Fibroblast of skin of scalp (primary cell): ENCODE measurements at places on chromosomes 1 and 21.
A peak's percentile ranks its signal among the peaks of the same experiment; 100 is the strongest.

- no peak for DNase-seq
Observed at GRCh38 chr1:97053268-97053667, 331.7 kb downstream of the PTBP2 start.

DNA sequence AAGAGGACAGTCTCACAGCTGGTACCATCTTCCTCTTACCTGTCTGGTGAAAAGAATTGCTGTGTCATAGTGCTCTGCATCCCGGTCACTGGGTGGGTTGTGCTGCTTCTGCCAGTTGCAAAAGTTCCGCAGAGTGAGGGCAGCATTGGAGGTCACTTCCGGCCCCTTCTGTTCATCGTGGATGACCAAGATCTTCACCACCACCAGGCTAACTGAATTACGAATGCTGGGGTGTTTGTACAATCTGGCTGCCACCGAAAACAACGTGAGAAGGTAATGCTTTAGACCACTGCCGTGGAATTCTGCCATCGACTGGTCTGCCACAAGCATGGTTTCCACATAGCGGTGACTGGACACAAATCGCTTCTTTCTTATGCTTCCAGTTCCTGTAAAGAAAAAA, 2.9 kb downstream of the ADAMTS1 start:
- DNase-seq = peak; percentile 47

DNA sequence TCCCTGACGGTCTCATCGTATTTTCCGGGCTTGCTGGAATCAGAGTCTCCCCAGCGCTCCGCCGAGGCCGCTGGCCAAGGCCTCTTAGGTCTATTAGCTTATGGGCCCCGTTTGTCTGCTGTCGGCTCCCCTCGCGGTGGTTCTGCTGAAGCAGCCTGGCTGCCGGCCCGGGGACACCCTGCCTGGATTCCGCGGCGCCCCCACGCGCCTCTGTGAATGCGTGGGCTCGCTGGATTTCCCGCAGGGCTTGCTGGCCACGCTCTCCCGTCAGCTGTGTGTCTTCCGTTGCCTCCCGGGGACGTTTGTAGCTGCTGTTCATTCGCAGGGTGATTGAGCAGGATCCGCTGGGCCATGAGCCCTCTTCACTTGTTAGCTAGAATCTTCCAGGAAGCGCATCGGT, 8.4 kb downstream of the LRRC3 start:
- no peak for DNase-seq

DNA sequence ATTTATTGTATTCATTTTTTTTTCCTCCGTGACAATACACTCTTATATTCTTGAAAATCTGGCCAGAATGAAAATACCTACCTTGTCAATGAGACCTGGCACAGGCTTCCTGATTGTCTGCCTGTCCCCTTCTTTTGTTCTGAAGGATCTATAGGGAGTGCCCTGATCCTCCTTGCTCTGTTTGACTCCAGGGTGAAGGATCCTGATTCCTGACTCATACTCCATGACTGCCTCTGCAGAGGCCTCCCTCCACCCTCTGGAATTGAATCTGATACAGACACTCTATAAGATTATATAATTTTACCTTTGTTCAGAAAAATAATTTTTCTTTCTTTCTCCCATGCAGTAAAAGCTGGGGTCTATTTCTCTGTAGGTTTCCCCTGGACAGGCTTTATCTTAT, 116.2 kb downstream of the HMCN1 start:
- peak; percentile 70 for DNase-seq

- DNase-seq = no peak
Observed at GRCh38 chr1:15177710-15178166, 24.2 kb downstream of the TMEM51 start.

GRCh38 chr1:91537281-91537986, 36.8 kb downstream of the CDC7 start:
- peak; percentile 84 for DNase-seq

DNA sequence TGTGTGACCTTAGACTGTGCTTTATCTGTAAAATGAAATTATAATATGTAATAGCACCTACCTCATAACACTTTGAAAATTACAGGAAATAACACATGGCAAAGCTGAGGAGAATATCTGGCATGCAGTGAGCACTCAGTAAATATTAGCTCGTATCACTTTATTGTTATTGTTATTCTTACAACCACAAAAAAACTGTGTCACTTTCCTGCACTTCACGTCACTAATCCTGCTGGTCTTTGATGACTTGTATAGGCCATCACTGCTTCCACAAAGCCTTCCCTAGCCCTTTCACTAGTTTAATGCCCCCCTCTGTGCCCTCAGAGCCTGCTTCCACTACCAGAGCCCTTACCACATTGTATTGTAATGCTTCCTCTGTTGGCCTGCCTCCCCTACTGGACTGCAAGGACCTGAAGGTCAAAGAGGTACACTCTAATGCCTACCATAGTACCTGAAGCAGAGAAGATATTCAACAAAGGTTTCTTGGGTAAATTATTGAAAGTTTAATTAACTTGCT, 231.6 kb downstream of the NFIA start:
- DNase-seq = no peak

- DNase-seq = no peak
Observed at GRCh38 chr21:29640080-29640508, 299.7 kb downstream of the GRIK1 start.

- DNase-seq = peak; percentile 68
Observed at GRCh38 chr1:119587341-119587740, 60.7 kb downstream of the ZNF697 start.

DNA sequence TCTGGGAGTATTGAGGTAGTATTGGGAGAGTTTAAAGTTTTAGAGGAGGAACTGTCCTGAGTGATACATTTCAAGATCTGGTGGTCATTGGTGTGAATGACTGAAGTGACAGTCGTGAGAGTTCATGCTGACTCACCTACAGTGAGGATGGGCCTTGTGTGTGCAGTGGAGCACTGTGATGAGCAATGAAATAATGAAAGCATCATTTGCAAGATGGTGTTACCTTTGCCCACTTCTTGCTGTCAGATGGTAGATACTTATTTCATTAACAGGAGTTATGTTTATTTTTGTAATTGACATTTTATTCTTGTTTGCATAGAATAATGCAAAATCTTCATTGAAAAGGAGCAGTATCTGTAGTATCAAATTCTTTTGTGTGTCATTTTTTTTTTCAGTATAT, 29.0 kb downstream of the POU2F1 start:
- DNase-seq = no peak

DNA sequence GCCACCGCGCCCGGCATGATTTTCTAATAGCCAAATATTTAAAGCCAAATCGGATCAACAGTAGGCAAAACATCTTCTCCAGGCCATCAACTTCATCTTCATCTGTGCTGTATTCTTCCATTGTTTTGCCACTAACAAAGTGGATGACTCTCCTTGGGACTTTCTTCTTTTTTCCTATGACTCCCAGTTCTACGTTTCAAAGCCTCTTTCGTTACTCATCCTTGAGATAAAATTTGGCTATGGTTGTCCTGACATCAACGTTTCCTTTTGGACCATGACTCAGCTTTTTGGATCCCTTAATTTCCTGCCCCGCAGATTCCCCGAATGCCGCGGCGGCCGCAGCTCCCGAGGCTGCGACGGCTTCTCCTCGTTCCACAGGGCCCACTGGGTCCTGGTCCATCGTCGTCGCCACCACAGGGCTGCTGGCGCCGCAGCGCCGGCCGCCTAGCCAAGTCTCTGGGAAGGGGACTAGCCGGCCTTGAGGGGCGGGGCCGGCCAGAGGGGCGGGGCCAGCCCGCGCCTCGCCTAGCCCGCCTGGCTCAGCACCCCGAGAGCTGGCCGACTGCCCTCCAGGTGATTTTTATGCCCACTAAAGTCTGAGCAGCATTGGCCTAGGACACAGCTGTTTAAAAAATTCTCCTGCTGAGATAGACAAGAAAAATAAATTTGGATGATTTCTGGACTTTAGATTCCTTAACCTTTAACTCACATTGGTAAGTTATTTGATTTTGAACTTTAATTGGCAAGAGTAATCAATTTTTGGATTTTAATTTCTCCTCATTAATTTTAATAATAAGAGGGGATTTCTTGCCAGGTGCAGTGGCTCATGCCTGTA, 93.9 kb downstream of the ADCY10 start:
- DNase-seq = peak; percentile 97

DNA sequence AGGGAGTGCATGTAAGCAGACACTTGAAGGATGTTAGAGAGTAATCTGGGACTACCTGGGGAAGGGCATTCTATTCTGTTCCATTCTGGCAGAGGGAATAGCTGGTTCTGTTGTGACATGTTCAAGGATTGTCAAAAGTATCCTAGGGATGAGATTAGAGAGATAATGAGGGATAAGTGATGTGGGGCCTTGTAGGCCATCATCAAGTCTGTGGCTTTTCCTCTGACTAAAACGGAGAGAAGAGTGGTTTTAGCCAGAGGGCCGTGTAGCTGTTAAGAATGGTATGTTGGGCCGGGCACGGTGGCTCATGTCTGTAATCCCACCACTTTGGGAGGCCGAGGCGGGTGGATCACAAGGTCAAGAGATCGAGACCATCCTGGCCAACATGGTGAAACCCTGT, 23.6 kb downstream of the TGFB2 start:
- no peak for DNase-seq

DNA sequence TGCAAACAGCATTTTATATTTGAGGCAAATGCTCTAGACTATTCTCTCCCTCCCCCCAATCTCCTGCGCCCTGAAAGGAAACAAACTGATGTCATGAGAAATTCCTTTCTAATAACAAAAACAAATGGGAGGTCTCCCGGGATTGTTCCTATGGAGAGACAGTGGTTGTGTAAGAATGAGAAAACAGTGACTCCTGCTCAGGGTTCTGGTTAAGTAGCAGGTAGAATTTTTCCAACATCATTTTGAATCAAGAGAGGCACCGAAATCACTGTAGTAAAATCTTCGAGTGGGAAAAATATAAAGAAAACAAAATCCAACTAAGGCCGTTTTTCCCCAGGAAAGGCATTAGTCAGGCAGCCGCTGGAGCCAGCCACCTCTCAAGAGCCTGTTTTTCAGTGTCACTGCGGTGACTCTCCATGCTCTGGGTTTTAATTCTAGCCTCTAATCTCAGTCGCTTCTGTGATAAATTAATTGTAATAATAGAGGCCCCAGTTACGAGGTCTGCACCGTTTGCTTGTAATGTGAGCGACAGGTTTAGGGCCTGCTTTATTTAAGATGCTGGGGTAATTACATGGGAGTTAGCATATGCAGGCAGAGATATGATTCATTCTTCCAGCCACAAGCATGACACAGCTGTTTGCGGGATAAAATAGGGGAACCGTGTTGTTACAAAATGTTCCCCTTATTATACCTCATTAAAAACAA, 80.3 kb downstream of the RNF220 start:
- peak; percentile 84 for DNase-seq

DNA sequence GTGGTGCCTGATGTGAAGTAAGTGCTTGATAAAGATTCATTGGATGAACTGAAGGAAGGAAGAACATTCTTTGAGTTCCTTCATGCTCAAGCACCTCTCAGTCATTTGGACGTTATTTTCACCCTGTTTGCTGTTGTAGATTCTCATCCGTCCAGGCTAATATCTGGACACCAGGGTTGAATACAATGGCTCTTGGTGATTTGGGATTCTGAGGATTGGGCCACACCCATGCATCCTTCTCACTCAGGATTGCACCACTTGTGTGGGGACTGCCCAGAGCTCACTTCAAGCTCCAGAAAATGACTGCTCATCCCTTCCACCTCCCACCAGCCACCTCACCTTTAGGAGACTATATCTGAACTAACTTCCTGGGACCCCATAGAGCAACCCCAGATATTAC, 117.1 kb upstream of the IPO9 start:
- DNase-seq = peak; percentile 58

GRCh38 chr1:55316947-55317662, 101.9 kb upstream of the USP24 start:
- no peak for DNase-seq

DNA sequence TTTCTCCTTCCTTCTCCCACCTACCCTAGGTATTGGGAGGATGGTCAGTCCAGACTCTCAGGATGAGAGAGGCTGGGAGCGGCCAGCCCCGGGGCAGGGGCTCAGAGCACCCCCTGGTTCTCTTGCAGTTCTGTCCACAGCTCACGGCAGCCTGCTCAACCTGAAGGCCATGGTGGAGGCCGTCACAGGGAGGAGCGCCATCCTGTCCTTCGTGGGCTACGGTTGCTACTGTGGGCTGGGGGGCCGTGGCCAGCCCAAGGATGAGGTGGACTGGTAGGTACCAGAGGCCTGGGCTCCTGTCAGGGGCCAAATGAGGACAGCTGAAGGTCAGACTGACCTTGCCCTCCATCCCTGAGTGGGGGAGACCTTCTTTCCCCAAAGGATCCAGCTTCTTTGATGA, 4.2 kb downstream of the PLA2G2F start:
- no peak for DNase-seq

DNA sequence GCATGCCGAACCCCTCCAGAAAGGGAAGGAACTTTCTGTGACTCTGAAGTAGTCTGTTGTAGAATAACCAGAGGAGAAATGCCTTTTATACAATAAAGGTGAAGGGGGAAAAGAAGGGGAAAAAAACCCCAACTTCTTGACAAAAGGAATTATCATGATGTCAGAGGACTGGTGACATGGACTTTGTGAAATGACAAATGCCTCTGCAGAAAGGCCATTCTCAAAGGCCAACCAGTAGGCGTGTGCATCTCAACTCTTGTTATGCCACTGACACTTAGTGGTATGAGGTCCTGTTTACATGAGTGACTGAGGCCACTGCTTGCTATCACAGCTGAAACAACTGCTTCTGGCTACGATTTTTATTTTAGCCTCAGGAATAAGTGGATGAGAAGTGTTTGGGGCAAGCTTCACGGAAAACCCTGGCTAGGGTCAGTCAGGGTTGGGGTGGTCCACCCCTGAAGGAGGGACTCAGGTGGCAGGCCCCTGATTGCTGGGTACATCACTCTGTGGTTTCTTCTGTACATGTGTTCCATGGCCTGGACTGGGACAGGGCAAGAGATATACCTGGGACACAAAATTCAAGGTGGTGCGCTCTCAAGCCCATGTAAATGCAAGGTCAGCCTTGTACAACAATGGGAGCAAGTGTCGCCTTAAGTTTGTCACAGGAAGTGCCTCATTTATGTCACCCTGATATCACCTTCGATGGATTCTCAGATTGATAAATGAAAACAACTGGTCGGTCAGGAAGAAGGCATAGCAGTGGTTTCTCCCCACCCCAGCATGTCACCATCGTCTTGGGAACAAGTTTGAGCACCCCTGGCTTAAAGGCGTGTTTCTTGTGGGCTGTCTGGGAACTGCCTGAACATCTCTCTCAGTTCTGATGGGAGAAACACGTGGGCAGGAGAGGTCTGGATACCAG, 12.4 kb downstream of the RUNX1 start:
- DNase-seq = no peak

- no peak for DNase-seq
Observed at GRCh38 chr1:203373002-203373401, 22.1 kb upstream of the FMOD start.

DNA sequence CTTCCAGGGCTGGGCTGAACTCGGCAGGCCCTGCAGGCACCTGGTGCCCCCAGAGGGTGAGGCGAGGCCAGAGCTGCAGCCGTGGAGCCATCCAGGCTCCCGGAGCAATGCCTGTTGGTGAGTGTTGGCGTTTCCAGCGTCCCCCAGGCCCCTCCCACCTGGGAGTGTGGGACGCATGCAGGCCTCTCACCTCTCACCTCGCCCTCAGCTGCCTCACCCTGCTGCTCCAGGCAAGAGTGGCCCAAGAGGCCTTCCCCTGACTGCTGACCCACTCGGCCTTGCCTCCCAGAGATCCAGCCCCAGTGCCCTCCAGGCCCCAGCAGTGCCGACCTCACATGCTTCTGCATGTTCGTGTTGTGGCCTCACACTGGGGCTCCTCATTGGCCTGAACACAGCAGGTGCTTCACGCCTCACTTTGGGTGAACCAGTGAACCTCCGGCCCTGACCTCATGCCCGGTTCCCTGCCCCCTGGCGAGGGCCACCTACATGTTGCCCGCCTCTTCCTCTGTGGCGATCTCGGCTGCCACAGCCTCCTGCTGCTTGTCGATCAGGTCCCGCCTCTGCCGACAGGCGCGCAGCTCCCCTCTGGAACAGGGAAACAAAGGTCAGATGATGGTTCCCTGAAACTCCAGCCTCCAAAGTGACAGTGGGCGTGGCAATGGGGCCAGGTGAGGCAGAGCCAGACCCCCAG, 17.0 kb downstream of the CFAP74 start:
- DNase-seq = no peak
